ENCODE measurements at places on chromosomes 12 and 14. TPM values are rescaled to one million over a fixed set of nuclear protein-coding genes. Genes with fewer than 3 reads are reported as not detected.

The CRIP1 gene
- total RNA-seq: 1.7 TPM

The OTOGL gene
- total RNA-seq: 0.17 TPM

The ZC2HC1C gene
- 1.3 TPM for total RNA-seq

The IL22 gene
- not detected for total RNA-seq

The CYP27B1 gene
- total RNA-seq: 0.15 TPM

The NPAS3 gene
- total RNA-seq: under 0.01 TPM

The CCND2 gene
- 30.6 TPM for total RNA-seq

Measured in bronchus fibroblast of lung (primary cell).